Non-pigmented ciliary epithelial cell (primary cell): ENCODE measurements at places on chromosomes 11 and 22.

DNA sequence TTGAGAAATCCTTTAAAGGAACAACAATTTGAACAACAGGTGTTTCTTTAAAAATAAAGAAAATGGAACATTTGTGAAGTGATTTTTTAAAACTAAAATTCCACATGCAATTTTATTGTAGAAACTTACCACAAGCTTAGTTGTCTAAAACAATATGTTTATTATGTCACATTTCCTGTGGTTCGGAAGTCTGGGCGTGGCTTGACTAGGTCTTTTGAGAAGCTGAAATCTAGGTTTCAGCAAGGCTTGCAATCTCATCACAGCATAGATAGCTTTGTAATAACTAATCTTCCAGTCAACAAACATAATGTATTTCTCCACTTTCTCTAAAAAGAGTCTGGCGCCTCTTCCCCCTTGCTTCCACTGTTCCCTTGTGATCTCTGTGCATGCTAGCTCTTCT lies 27.0 kb downstream of the MS4A6A start:
- DNase-seq, result no peak

DNA sequence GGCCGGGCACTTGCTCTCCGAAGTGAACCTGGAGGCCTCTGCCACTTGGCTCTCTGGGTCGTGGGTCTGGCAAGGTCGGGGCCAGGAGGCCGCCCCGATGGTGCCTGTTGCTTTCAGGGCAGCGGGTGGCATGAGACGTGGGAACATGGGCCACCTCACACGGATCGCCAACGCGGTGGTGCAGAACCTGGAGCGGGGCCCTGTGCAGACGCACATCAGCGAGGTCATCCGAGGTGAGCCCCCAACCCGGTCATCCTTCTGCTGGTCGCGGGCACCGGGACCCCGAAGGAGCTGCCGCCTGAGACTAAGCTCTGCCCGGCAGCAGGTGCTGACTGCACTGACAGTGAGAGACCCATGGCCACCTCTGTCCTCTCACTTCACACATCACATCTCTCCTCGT lies 40.0 kb downstream of the SBF1 start:
- no peak for DNase-seq

- DNase-seq, result no peak
Measured at GRCh38 chr22:21972293-21972779, 10.3 kb downstream of the TOP3B start.

DNA sequence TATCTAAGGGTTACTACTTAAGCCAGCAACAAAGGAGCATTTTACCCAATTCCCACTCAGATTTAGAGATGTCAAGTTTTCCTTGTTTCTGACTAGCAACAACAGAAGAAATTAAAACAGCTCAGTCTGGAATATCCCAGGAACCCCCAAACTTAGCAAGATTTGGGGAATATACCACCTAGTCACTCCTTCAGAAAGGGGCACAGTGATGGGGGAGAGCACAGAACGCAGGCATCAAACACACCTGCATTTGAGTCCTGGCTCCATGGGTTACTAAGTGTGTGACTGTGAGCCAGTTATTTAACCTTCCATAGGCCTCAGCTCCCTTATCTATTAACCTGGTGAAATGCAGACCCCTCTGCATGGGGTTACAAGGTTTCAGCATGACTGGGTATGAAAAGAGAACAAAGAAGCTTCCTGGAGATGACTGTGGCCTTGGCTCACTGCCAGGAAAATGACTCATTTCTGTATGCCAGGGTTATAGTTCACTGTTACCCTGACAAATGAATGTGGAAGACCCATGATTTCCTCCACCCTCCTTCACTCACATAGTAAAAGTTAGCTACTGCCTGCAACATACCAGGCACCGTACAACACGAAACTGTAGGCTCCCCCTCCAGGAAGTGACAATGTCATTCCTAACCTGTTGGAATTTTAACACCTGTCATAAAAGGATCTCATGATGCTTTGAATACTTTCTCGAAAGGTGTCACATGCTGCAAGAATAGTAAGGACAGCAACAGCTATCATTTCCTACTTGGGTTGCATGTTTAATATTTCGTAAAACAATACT lies 79.6 kb downstream of the ME3 start:
- no peak for DNase-seq

DNA sequence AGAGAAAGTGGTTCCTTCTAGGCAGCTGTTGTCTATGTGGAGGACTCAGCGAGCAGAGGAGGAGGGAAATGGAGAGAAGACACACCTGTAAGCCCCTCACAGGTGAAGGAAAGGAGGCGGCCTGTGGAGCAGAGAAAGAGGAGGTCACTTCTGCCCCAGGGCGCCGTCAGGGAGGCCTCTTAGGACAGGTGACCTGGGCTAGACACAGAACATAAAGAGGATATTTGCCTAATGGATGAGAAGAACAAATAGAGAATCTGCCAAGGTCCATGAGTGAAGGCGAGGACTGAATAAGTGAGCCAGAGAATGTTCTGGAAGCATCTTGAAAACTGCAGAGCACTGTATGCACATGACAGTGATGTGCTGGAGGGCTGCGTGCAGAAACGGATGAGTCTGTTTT lies 2.2 kb upstream of the SCUBE1 start:
- DNase-seq, result no peak

- no peak for DNase-seq
Measured at GRCh38 chr11:121412711-121413415, 39.3 kb upstream of the SORL1 start.

- no peak for DNase-seq
Measured at GRCh38 chr22:32021716-32022115, 21.3 kb upstream of the SLC5A1 start.

GRCh38 chr11:3201677-3202181 lies 16.9 kb downstream of the MRGPRG start:
- no peak for DNase-seq

DNA sequence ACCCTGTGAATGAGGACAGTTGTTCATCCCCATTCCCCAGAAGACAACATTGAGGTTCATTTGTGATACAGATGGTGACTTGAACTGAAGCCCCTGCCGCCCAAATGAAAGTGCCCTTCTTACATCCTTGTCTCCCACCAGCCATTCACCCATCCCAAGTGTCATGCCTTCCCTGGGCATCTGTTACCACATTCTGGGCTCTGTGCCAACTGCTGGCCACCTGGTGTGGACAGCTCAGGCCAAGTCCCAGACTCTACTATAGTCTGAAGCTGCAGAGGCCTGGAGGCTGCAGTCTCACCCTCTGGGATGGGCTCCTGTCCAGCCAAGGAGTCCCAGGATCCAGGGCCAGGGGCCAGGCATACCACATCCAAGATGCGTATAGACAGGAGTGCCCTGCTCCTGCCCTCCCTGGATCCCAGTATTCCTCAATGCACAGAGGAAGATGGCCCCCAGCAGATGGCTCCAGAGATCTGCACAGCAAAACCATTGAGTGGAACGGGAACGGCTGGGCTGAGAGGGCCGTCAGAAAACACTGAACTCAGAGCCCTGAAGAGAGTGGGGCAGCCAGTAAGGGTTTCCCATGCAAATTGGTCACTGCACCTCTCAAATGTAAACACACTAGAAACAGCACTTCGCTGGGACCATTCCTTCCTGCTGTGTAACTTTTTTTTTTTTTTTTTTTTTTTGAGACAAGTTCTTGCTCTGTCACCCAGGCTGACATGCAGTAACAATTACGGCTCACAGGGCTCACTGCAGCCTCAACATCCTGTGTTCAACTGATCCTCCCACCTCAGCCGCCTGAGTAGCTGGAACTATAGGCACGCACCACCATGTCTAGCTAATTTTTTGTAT lies 22.8 kb downstream of the ARRB1 start:
- DNase-seq, result no peak

DNA sequence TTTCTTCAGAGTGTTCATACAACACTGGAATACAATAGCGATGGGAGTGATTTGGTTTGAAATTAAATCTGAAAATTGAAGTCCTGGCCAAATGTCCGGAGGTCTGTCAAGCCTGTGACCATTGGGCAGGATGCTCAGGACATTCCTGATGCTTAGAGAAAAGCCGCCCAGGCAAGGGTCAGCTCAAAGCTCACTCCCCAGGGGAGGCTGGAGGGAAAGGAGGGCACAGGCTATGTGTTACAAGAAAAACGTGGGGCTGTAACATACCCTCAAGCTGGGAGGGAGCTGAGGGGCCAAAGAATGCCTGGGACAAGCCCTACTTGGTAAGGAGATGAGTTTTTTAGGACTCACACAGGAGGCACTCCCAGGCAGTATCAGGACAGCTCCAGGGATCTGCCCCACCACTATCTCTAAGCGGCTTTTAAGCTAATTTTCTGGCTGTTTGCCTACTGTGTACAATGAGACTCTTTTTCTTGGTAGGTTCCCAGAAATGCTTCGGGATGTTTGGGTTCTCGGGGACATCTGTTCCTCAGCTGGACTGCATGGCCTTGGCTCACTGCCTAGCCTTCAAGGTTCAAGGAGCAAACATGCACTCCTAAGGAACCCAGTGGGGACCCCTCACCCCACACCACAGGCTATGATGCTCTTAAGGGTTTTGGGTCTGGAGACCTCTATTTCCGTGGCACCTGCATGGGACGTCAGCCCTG lies 500.1 kb downstream of the BRD1 start:
- no peak for DNase-seq

- DNase-seq, result no peak
Measured at GRCh38 chr22:33519974-33520903, 400.0 kb downstream of the LARGE1 start.

- no peak for DNase-seq
Measured at GRCh38 chr11:95595541-95595940, 194.0 kb downstream of the FAM76B start.

DNA sequence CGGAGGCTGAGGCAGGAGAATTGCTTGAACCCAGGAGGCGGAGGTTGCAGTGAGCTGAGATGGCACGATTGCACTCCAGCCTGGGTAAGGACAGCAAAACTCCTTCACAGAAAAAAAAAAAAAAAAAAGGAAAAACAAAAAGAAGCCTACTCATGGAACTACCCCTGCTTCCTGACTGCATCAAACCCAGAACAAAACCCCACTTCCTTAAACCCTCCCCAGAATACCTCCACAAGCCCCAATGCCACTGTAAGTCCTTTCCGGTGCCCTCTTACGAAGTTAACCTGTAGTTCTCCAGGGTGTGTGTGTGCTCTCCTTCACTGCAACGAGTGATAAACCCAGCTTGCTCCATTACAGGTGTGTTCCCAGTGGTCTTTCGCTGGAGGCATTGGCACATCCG lies 8.6 kb upstream of the TOLLIP start:
- no peak for DNase-seq

GRCh38 chr11:75260396-75261170 lies 20.0 kb downstream of the TPBGL start:
- DNase-seq, result no peak

DNA sequence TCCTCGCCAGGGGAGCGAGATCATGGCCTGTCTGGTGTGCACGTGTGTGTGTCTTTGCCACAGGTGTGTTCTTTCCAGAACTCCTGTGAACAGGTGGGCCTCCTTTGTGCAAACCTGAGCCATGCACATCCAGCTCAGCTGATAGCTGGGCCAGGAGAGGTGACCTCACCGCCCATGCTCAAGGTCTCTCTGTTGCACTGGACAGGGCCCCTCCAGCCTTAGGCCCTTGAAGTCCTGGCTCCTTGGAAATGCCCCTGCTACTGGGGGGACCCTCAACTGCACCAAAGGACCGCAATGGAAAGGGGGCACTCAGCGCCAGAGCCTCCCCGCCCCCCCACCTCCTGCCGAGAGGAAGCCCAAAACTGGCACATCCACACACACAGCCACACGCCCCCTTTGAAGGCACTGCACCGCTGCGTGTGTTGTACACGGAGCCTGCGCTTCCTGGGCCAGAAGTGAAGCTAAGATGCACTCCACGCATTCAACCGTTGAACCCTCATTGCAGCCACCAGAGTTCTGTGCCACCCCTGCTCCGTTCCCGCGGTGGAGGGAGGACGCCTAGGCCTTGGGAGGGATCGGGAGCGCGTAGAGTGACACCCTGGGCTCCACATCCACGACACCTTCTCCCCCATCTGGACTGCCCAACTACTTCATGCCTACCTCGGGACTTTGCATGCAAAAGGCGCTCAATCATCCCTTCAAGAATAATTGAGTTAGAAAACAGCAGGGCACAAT lies 16.4 kb upstream of the IL2RB start:
- no peak for DNase-seq

DNA sequence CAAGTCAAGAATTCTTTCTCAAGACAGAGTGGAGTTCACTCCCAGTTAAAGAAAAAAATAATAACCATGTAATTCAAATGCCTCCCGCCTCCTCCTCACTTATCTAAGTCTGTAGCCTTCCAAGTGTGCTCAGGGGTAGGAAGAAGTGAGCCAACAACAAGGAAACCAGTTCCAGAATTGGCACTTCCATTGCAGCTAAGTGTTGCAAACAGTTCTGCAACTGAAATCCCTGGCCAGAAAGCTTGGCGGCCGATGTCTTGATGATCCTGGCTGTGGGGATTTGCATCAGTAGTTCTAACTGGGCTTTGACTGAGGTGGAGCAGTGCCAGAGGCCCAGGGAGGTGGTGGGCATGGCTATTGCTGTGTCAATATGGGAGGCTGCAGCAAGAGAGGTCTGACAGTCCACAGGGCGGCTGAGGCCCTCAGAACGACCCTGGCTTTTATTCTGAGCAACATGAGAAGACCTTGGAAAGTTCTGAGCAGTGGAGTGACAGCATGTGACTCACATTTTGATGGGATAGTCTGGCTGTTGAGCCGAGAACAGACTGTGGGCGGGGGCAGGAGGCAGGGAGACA lies 19.2 kb downstream of the DHCR7 start:
- no peak for DNase-seq

DNA sequence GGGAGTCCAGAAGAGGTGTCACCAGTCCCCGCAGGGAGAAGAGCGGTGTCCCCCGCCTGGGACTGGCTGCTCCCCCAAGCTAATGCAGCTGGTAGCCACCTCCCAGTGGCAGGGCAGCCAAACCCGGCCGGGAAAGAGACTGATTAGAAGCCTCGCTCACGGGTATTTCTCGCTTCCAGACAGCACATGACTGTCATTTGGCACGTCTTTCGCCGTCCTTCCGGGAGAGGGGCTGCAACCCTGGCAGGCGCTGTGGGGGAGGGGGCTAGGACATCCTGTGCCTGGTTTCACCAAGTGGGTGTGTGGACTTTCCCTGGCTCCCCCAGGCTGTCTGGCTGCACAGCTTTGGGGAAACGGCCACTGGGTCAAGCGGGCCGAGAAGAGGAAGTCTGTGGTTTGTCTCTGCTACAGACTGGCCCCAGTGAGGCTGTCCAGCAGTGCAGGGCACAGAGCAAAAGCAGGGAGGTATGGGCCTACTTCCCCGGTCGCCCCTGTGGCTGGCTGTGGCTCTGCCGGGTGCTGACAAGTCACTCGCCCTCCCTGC lies 3.8 kb downstream of the CD81 start:
- no peak for DNase-seq

- peak; percentile 28 for DNase-seq
Measured at GRCh38 chr22:42179616-42180015, 49.0 kb upstream of the CYP2D6 start.
